NCI-H2107 (cell line): ENCODE measurements at places on chromosomes 1 and 21.

DNA sequence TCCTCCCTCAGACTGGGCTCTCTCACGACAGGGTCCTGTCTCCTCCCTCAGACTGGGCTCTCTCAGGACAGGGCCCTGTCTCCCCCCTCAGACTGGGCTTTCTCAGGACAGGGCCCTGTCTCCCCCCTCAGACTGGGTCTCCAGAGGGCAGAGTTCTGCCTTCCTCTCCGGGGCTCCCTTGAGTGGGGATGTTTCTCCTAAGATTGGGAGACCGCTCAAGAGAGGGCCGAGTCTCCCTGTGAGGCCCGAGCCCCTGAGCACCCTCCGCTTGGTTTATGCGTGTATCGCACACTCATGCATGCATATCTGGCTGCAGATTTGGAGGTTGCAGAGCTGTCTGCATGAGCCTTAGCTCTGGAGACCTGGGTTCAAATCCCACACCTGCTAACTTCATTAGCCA lies 39.3 kb upstream of the CSF3R start:
- no peak for DNase-seq

- no peak for DNase-seq
Measured at GRCh38 chr1:56396581-56396980, 182.8 kb downstream of the PLPP3 start.

GRCh38 chr1:24923485-24924113 lies 6.5 kb downstream of the RUNX3 start:
- DNase-seq = no peak

GRCh38 chr21:26246073-26246472 lies 75.5 kb upstream of the APP start:
- no peak for DNase-seq

- no peak for DNase-seq
Measured at GRCh38 chr1:111738436-111739193, 580 bp downstream of the INKA2 start.

- no peak for DNase-seq
Measured at GRCh38 chr21:34795548-34796180, 126.9 kb downstream of the CLIC6 start.

GRCh38 chr1:68819190-68819829 lies 322.4 kb upstream of the DEPDC1 start:
- no peak for DNase-seq

GRCh38 chr1:226697151-226697928 lies 41.7 kb downstream of the ITPKB start:
- DNase-seq = no peak

DNA sequence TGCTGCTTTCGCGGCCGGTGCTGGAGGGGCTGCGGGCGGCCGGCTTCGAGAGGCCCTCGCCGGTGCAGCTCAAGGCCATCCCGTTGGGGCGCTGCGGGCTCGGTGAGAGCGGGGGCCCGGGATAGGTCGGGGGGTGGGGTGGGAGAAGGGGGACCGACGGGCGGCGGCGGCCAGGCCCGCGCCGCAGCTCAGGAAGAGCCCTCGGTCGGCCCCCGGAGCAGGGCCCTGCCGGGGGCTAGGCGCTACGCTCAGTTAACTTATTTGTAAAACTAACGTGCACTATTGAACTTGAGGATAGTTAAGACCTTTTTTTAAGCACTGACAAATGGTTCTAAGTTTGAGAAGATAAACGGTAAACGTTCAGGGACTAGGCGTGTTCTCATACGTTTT lies 418 bp downstream of the DDX20 start:
- no peak for DNase-seq

- DNase-seq = no peak
Measured at GRCh38 chr21:45941717-45942546, 39.6 kb upstream of the COL6A1 start.

DNA sequence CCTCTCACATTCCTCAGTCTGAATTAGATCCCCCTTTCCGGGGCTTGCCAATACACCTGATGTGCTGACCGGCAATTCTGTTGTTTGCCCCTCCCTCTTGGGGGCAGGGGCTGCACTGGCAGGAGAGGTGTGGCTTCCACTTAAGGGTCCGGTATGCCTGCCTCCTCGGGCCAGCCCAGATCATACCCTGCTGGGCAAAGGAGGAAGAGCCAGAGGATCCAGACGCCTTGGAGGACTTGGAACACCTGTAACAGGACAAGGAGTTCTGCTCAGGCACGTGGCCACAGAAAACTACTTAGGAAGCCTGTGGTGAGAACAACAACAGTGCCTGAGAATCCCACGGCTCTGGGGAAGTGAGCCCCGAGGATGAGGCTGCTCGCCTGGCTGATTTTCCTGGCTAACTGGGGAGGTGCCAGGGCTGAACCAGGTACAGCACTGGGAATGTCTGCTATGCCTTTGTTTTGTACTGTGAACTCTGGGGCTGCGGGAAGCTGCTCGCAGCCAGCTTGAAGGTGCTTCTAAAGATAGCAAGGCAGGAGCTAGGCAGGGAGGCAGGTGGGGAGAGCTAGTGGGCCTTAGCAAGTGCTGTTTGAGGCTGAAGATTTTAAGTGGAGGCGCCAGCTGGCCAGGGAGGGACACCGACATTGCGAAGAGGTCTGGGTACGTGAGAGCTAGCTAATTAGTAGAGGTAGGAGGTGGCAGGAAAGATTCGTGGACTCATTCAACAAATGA lies at the start of gene SMPDL3B:
Gene SMPDL3B, plus strand, starts transcription at position 183 of the 732 bp plus-strand sequence. Its CDS starts 184 bp downstream, at position 367.
- peak; percentile 72 for DNase-seq

- no peak for DNase-seq
Measured at GRCh38 chr21:45874716-45875415, 106.7 kb upstream of the COL6A1 start.

- no peak for DNase-seq
Measured at GRCh38 chr1:85898861-85899260, 190.6 kb upstream of the ZNHIT6 start.

DNA sequence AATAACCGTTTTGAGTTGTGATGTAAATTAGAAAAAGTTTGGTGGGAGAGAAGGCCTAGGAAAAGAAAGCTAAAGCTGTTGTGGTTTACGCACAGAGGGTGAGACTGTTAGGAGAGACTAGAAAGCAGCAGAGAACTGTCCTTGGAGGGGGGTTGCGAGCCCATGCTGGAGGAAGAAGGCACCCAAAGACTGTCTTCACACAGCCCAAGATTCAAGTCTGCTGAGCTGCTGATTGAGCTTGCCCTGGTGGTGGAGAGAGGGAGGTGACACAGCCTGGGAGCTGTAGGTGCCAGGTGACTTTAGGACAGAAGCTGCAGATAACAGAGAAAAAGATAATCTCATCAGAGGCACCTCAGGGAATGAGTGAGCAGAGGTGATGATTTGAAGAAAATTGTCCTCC lies 18.3 kb upstream of the TLR5 start:
- no peak for DNase-seq

DNA sequence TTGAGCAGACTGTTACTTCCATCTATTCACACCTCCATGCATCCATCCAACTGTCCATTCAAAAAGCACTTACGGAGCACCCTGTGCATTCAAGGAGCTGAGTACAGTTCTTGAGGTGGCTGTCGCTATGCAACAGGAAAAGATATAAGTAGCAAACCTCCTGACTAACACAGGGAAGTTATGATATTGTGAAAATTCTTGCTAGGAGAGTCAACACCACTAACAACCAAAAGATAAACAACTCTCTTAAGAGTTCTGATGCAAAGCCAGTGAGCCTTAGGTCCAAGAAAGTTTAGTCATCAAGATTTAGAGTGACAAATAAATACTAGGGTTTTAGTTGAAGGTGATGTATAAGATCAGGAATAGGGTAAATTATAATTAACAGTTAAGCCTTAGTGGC lies 44.5 kb upstream of the TRIM45 start:
- no peak for DNase-seq

- DNase-seq = no peak
Measured at GRCh38 chr1:117466761-117467160, 99.5 kb downstream of the MAN1A2 start.
